ENCODE measurements at places on chromosomes 1 and 21. TPM values are rescaled to one million over a fixed set of nuclear protein-coding genes. Genes with fewer than 3 reads are reported as not detected.

SPATA17 gene
- 0.85 TPM for polyA plus RNA-seq

PCSK9 gene
- polyA plus RNA-seq: 3.4 TPM

AADACL3 gene
- polyA plus RNA-seq: 0.02 TPM

DNA sequence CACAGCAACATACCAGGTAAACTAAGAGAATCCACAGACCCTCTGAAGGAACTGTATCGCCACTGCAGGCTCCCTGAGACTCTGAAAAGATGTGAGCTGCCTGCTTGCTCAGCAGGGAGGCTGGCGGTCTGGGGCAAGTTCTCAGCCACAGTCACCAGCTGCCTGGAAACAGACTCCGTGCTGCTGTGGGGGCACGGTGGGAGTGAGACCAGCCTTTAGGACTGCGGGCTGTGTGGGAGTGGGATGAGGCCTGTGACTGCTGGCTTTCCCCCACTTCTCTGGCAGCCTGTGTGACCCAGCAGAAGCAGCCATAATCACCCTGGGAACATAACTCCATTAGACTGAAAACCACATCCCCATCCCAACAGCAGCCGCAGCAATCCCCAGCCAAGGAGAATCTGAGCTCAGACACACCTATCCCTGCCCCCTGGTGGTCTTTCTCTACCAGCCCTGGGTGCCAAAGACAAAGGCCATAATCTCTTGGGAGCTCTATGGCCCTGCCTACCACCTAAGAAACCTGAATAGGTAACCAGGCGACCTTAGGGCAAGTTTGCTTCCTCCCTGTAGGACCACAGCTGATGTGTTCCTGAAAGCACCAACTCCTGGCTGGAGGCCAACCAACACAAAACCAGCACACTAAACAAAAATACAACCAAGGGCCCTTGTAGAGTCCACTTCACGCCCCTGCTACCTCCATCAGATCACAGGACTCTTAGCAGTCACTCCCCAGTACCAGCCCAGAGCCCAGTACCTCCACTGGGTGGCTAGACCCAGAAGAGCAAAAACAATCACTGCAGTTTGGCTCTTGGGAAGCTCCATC, 151.5 kb downstream of the SMYD3 start:
- H3K36me3 ChIP-seq: no peaks in the 10 kb centered on the region
- no peaks in the 10 kb centered on the region for H3K27me3 ChIP-seq
- DNase-seq: no peak
- no peak overlapping the region for H3K4me3 ChIP-seq
- H3K27ac ChIP-seq: no peak overlapping the region
- no peaks in the 10 kb centered on the region for H3K4me1 ChIP-seq

GRCh38 chr1:69258842-69259241, 308.9 kb upstream of the LRRC7 start:
- H3K36me3 ChIP-seq: no peaks in the 10 kb centered on the region
- no peak for DNase-seq
- H3K27me3 ChIP-seq: no peaks in the 10 kb centered on the region
- no peak overlapping the region for H3K4me3 ChIP-seq

- no peak overlapping the region for H3K4me3 ChIP-seq
- H3K27me3 ChIP-seq: no peaks in the 10 kb centered on the region
- no peak for DNase-seq
- H3K4me1 ChIP-seq: no peaks in the 10 kb centered on the region
Measured at GRCh38 chr1:158644449-158644848, 39.4 kb downstream of the OR10Z1 start.

DNA sequence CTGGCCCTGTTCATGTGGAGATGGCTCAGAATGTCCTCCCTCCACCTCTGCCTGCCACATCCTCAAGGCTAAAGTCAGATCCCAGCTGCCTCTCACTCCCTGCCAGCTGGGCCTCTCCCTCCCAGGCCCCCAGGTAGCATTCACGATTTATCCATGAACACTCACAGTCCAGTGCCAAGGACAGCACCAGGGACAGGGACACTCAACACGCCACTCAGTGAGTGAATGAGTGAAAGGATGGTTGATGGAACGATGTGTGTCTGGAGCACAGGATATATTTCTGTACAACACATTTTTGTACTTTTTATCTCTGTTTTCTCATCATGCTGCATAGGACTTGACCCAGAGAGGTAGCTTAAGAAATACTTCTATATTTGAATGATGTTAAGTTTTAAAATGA, 10.1 kb downstream of the CYP4A11 start:
- H3K27ac ChIP-seq: no peak overlapping the region
- H3K27me3 ChIP-seq: no peaks in the 10 kb centered on the region
- no peak overlapping the region for H3K4me3 ChIP-seq
- no peaks in the 10 kb centered on the region for H3K36me3 ChIP-seq
- no peaks in the 10 kb centered on the region for H3K4me1 ChIP-seq

All from pancreas (tissue), 10 donors.